ENCODE measurements at places on chromosomes 6 and 20. TPM values are rescaled to one million over a fixed set of nuclear protein-coding genes. Genes with fewer than 3 reads are reported as not detected.
A peak's percentile ranks its signal among the peaks of the same experiment; 100 is the strongest.

AMD1 gene
- total RNA-seq, result 80.8 TPM

GRCh38 chr6:35474942-35475570, 6.9 kb downstream of the RPL10A start:
- no peak for ATAC-seq

DNA sequence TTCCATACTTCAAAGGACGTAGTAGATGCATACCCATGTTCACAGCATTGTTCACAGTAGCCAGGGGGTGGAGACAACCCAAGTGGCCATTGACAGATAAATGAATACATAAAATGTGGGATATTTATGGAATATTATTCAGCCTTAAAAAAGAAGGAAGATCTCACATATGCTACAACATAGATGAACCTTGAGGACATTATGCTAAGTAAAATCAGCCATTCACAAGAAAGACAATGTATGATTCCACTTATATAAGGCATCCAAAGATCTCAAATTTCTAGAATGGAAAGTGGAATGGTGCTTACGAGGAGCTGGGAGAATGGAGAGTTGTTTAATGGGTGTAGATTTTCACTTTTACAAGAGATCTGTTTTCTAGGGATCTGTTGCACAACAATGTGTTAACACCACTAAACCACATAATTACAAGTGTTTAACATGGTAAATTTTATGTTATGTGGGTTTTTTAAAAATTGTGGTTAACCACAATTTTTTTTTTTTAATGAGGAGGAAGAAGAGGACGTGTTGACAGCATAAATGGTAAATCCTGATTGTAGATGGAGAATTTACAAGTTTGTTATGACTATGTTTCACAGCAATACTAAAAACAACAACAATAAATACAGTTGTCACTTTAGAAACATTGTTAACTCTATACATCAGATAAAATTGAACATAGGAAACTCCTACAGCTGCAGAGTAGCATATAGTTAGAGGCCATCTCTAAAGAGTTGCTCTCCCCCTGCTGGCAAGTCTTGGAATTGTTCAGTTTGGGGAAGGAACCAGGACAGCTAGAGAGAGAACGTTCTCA, 41.6 kb downstream of the CCN2 start:
- peak; percentile 77 for ATAC-seq

DNA sequence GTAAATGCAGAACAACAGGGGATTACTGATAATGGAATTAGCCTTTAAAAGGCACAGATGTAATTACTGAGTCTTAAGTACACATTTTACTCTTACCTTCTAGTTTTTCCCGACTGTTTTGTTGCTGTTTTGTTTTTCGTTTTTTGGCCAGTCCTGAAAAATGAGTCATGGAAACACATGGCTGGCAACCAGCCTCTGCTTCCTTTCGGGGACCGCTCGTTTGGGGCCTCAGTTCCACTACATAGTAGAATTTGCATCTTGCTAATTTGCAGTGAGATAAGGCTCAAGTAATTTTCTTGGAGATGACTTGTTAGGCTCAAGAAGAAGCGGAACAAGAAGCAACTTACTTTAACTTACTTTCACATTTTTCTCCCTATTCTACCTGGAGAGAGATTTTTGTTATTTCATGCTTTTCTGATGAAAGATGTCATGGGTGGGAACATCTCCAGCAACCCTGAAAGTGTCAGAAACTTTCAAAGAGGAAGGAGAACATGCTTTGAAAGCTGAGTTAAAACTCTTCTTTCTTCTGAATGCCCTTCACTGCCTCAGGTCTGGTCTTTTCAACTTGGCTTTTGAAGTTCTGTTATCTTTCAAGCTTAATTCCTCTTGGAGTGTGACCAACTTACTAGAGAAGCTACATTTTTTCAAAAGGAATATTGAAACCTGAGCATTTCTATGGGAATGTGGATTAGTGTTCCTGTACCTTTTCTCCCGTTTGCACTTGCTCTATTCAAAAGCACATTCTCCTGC, 71.5 kb upstream of the HDAC2 start:
- no peak for ATAC-seq

DNA sequence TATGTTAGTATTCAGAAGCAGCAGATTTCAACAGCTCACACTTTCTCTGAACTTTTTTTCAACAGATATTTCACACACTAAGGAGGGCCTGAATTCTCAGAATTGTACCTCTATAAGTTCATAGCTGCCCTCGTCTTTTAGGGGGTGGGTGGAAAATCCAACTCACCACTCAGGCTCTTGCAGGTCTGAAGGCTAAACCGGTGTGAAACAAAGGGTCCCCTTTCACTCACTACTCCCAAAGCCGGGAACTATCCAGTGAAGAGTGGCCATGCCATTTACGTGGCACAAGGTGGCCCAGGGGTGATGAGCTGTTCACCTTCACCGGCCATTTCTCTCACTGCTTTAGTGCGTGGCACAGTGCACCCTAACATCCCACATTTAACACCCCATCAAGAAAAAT, 24.2 kb downstream of the TBC1D7 start:
- ATAC-seq, result no peak

GRCh38 chr6:39804466-39805065, 12.4 kb downstream of the DAAM2 start:
- ATAC-seq, result no peak

Measured in esophagus mucosa (tissue), 1 donor.